ENCODE measurements at places on chromosomes 7 and 10. TPM values are rescaled to one million over a fixed set of nuclear protein-coding genes. Genes with fewer than 3 reads are reported as not detected.

- DNase-seq = no peak
These were observed 99.8 kb downstream of the GSAP start for GRCh38 chr7:77316219-77316978.

GRCh38 chr10:49700997-49701396 lies 21.5 kb downstream of the C10orf53 start:
- no peak for DNase-seq

- DNase-seq = no peak
These were observed 62.8 kb upstream of the KDM7A start for GRCh38 chr7:140239653-140239935.

GRCh38 chr10:116014871-116015582 lies 258.0 kb downstream of the GFRA1 start:
- DNase-seq = no peak

MINDY4 gene
- 0.32 TPM for total RNA-seq

DNA sequence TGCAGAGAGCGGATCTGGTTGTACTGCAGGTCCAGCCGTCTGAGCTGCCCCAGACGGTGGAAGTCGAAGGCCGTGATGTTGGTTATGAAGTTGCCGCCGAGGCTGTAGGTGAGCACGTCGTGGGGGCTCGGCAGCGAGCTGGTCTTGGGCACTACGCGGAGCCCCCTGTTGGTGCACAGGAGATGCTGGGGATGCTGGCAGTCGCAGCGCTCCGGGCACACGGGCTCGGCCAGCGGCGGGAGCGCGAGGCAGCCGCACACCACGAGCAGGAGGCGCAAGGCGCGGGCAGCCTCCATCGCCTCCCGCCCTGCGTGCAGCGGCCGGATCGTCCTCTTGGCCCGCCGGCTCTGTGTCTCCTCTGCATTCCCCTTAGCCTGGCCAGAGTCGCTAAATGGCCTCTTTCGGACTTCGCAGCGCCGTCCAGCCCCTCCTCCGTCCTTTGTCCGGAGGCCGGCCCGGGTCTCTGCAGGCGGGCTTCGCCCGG lies 337 bp downstream of the TRIL start:
- no peak for DNase-seq

GALNT17 gene
- total RNA-seq = not detected

DNA sequence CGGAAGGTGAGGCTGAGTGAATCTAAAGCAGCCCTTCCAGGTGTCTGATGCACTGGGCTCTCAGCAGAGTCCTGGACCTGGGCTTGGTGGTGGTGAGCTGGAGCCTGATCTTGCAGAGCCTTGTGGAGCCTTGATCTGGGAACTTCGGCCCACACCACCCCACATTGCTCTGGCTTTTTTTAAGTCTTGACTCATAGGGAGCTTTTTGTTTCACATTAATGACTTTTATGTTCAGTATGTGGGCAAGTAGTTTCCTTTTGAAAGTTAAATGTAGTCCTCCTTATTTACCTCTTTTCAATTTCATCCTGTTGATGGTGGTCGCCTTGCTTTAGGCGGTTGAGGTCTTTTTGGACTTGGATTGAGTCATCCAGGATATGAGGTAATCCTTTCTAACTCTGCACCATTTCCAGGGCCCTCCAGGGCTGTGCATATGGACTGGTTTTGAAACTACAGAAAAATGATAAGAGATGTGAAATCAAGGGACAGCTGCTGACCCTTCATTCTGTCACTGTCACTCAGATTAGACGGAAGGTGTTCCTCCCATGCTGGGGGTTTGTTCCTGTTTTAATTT lies 2.9 kb upstream of the NRAP start:
- no peak for DNase-seq

GRCh38 chr7:69635555-69636185 lies 37.4 kb downstream of the AUTS2 start:
- no peak for DNase-seq

DNA sequence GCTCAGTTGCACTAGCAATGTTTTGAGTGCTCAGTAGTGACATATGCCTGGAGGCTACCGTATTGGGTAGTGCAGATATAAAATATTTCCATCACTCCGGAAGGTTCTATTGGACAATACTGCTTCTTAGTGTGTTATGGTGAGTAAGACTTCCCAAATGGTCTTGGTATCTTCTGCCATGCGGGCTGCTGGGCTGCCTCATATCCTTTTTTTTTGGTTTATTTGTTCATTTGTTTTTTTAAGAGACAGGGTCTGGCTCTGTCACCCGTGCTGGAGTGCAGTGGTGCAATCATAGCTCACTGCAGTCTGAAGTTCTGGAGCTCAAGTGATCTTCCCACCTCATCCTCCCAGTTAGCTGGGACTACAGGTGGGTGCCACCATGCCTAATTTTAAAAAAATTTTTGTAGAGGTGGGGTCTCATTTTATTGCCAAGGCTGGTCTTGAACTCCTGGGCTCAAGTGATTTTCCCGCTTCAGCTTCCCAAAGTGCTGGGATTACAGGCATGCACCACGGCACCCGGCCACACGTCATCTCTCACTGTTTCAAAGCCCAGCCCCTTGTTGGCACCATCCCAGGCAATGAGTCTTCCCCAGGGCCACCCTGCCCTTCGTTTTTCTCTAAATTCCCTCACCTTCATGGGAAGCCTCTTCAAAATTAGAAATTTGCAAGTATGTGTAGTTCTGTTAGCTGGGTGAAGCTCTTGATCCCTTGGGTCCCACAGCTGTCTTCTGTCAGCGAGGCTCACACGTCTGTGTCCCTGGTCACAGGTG lies 111.0 kb upstream of the KLF14 start:
- DNase-seq = no peak

DNA sequence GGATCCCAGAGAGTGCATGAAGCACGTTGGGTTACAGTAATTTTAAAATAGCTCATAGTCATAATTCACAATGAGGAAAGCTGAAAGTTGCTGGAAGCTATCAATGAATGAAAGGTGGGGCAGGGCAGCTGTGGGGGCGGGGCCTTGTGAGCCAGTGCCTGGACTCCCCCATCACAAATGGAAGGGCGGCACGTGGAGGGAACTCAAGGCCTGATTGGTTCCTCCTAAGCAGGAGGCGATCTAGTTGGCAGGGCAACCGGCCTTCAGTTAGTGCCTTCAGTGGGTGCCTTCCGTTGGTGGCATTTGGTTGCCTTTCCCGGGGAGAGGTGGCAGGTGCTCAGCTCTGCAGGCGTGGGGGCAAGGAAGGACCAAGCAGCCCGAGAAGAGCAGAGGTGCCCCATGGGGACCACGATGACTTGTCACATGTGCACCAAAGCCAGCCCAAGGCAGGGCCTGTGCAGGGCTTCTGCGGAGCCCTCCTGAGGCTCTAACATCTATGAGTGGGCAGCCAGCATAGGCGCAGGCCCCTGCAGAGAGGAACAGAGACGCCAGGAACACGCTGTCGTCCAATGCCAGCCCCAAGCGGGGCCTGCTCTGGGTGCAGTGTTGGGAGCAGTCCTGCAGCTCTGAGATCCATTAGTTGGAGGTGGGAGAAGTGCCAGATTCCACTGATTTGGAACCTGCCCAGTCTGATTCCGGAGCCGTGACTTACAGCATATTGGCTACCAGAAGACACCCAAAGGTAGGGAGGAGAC lies 59.8 kb upstream of the PDSS1 start:
- no peak for DNase-seq

- DNase-seq = no peak
These were observed 154.8 kb upstream of the PRSS58 start for GRCh38 chr7:142412551-142413193.

DNA sequence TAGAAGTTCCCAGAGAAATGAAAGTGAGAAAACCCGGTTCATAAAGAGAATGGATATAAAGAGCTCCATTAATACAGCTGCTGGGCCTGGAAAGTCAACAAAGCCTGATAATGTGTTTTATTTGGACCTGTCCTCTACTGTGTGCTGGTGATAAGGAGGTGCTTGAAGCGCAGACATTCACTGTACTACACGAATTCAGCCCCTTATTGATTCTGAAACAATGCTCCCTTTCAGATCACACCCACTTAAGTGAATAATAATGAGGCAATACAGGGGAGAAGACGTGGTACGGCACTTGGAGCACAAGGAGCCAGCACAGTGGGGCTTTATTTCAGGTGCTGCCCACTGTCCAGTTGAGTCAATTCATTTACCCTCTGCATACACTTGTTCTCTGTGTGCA lies 260.8 kb downstream of the FGFR2 start:
- no peak for DNase-seq

DNA sequence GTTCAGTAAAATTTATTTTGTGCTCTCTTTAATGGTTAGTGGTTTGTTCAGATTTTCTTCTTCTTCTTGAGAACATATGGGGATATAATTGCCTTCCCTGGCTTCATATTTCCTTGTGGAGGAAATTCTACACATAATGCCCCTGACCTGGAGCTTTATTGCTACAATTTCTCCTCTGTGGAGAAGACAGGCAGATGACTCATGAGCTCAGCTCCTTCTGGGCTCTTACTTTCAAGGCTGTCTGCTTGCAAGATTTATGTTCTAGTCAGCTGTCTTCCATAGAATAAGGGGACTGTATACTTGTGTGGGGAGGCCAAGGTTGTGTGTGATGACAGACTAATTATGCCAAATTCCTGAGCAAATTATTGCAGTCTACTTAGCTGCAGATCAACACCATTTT lies 1.6 kb downstream of the LRRD1 start:
- no peak for DNase-seq

DNA sequence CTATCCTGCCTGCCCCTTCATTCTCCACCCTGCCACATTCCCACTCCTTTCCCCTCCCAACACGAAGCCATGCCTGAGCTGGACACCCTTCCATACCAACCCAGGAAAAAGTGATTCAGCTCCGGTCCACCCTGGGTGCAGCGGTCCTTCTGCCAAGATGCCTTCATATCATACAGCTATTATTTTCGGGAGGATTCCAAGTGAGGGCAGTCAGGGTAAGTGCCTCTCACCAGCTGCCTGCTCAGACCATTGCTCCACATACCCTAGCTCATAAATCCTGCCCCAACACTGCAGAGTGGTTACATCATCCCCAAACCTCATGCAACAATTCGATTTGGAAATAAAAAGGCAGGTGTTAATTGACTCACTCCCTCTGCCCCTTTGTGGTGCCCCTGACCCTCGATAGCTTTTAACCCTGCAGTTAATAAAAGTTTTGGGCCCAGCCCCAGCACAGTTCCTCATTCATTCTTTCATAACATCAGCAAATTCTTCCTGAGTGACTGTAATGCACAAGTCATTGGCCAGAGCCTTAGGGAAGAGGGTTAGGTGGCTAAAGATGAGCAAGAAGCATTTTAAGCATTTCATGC lies 42.6 kb downstream of the ZNF503 start:
- no peak for DNase-seq

CNPY1 gene
- total RNA-seq = not detected

DNA sequence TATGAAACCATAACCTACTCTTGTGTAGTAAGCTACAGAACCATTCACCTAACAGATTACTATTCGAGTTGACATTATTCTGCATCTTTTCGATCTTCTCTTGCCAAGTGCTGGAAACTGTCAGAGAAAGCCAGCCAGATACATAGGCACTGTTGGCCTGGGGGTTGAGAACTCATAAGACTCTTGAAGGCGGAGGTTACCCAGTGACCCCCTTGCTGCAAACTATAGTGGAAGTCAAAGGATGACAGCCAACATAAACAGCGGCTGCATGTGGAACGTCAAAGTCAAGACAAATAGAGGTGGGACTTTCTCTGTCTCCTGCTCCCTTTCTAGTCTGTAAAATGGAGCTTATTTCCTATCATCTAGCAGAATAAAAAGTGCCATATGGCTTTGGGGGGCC lies 394.2 kb downstream of the LRMDA start:
- no peak for DNase-seq

VWDE gene
- 6.3 TPM for total RNA-seq

SPDYE6 gene
- not detected for total RNA-seq

TAS2R4 gene
- total RNA-seq = 0.96 TPM

DNA sequence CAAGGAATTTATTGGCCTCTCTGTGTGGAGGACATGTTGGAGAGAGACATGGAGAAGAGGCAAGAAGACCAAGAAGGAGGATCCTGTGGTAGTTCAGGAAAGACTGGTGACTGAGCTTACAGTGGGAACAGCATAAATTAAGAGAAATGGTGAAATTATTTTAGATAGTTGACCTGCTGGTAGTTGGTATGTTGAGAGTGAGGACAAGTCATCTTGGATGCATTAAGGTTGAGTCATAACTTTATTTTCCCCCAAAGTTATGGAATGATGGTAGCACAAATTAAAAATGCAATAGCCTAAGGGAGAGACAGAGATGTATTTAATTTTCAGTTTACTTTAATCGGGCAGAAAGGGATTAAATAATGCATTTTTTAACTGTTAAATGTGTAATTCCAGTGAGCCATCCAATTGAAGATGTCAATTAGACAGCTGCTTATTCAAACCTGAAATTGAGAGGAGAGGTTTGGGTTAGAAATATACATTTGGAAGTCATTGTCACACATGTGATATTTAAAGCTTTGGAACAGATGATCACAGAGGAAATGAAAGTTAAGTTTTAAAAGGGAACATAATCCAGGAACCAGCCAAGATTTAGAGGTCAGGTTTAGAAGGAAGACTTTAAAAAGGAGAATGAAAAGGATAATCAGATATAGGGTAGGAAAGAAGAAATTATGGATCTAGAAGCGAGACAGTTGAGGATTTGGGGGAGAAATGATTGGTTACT lies 80.6 kb downstream of the DGKB start:
- DNase-seq = no peak

GRM3 gene
- total RNA-seq = not detected

GRCh38 chr10:43206391-43207235 lies 60.3 kb downstream of the RASGEF1A start:
- peak; percentile 51 for DNase-seq

- no peak for DNase-seq
These were observed 8.7 kb downstream of the ATP6V0E2 start for GRCh38 chr7:149882248-149883047.
